HFFc6 (cell line): ENCODE measurements at places on chromosomes 16 and 17. TPM values are rescaled to one million over a fixed set of nuclear protein-coding genes. Genes with fewer than 3 reads are reported as not detected.

DNA sequence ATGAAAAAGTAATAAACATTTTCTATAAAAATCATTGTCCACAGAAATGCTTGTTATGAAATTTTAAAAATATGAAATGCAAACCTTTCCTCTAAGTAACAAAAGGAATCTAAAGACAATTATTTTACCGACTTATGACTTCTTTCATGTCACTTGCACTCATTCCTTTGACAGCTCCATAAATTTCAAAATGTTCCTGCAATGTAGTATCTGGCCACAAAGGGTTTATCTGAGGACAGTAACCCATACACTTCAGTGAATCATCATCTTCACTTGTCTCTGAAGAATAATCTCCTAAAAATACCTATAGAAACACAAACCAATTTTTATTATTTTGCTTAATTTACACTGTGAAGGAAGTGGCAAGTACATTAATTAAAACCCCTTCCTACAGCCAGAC, 25.6 kb upstream of the ABCA10 start:
- no peak overlapping the region for H3K4me3 ChIP-seq
- H3K36me3 ChIP-seq = no peaks in the 10 kb centered on the region
- peaks cover 28% of the 10 kb centered on the region for H3K4me1 ChIP-seq
- no peaks in the 10 kb centered on the region for H3K27me3 ChIP-seq
- 0 out of 2 replicates have a peak overlapping the region, but pooled peaks have one; percentile 8 for H3K27ac ChIP-seq
- no peak for DNase-seq

DNA sequence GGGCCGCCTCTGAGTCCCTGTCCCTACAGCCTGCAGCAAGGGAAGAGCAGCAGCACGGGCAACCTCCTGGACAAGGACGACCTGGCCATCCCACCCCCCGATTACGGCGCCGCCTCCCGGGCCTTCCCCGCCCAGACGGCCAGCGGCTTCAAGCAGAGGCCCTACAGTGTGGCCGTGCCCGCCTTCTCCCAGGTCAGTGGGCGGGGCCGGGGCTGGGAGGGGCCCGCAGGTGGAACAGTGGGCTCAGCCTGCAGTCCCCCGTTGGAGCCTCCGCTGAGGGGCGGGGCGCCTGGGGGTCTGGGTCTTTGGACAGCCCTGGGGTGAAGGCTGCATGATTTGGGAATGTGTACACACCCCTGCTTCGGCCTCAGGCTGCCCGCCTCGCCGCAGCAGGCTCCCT, 58.6 kb upstream of the PVALEF start:
- H3K27me3 ChIP-seq = peaks cover 4% of the 10 kb centered on the region; the same call in 1 of the 2 replicates
- no peaks in the 10 kb centered on the region for H3K4me1 ChIP-seq
- no peak overlapping the region for H3K27ac ChIP-seq
- H3K4me3 ChIP-seq = no peak overlapping the region
- H3K36me3 ChIP-seq = no peaks in the 10 kb centered on the region

DNA sequence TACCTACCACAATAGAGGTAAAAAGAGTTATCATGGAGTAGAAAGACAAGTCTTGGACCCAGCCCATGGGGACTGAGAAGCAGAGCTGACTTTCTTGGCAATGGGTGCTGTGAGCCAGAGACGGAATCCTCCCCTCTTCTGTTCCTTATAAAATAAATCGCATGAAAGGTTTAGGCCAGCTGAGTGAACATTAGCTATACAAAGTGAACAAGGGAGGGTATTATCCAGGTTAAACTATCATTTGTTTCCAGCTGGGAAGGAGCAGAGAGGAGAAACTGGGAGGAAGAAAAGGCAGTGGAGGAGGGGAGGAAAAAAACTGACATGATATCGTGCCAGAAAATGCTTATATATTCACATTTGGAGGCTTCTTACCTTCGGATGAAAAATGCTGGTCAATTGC, 13.3 kb upstream of the PAFAH1B1 start:
- H3K27me3 ChIP-seq = peaks cover 6% of the 10 kb centered on the region; the same call in 1 of the 2 replicates
- H3K4me3 ChIP-seq = no peak overlapping the region
- no peaks in the 10 kb centered on the region for H3K36me3 ChIP-seq
- no peak for DNase-seq
- no peak overlapping the region for H3K27ac ChIP-seq

GRCh38 chr16:22235839-22236745, 30.0 kb downstream of the EEF2K start:
- no peak overlapping the region for H3K27ac ChIP-seq
- DNase-seq = no peak
- H3K36me3 ChIP-seq = peaks cover 10% of the 10 kb centered on the region; the same call in 1 of the 2 replicates

- DNase-seq = no peak
- no peak overlapping the region for H3K27ac ChIP-seq
- no peaks in the 10 kb centered on the region for H3K36me3 ChIP-seq
- no peak overlapping the region for H3K4me3 ChIP-seq
These were observed 35.7 kb upstream of the DYNLL2 start for GRCh38 chr17:58047376-58048150.

DNA sequence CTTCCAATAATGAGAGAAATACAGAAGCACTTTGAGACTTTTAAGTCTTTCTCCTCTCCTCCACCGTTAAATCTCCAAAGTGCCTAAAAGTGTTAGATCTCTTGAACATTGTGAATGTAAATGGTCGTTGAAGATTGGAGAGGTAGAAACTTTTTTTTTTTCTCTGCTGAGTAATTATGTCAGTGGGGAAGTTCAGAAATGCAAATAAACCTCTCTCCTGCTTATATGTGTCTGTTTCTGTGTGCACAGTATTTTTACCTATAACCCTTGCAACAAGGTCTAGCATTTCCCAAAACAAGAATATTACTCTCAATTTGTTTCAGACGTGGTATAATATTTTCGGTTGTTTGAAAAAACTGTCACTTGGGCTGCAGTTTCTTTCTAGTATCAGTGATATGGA, 833.6 kb upstream of the CDH8 start:
- DNase-seq = no peak
- no peak overlapping the region for H3K27ac ChIP-seq
- no peaks in the 10 kb centered on the region for H3K36me3 ChIP-seq
- H3K4me1 ChIP-seq = no peaks in the 10 kb centered on the region
- no peaks in the 10 kb centered on the region for H3K27me3 ChIP-seq
- no peak overlapping the region for H3K4me3 ChIP-seq

- H3K4me3 ChIP-seq = peak overlapping the region; percentile 52
- peaks cover 25% of the 10 kb centered on the region for H3K36me3 ChIP-seq
- peaks cover 4% of the 10 kb centered on the region; the same call in 1 of the 2 replicates for H3K27me3 ChIP-seq
- peak; percentile 45 for DNase-seq
- H3K4me1 ChIP-seq = peaks cover 41% of the 10 kb centered on the region
These were observed 2.6 kb downstream of the GTF3C1 start for GRCh38 chr16:27547134-27547533.

DNA sequence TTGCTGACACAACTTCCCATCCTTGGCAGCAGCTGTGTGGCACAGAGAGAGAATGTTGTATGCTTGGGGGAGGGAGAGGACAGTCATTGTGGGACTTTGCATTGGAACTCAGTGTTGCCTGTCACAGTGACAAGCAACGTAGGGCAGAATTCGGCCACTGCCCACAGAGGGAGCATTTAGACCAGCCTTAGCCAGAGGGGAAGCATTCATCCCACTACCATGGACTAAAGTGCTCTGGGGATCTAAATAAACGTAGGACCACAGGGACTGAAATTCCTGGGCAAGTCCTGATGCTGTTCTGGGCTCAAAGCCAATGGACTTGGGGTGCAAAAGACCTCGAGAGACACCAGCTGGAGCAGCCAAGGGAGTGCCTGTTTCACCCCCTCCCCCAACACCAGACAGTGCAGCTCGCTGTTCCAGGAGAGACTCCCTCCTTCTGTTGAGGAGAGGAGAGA, 44.9 kb downstream of the ABCA8 start:
- H3K27ac ChIP-seq = no peak overlapping the region
- H3K4me3 ChIP-seq = no peak overlapping the region
- H3K36me3 ChIP-seq = no peaks in the 10 kb centered on the region
- DNase-seq = no peak
- peaks cover 1% of the 10 kb centered on the region; the same call in 1 of the 2 replicates for H3K27me3 ChIP-seq

DNA sequence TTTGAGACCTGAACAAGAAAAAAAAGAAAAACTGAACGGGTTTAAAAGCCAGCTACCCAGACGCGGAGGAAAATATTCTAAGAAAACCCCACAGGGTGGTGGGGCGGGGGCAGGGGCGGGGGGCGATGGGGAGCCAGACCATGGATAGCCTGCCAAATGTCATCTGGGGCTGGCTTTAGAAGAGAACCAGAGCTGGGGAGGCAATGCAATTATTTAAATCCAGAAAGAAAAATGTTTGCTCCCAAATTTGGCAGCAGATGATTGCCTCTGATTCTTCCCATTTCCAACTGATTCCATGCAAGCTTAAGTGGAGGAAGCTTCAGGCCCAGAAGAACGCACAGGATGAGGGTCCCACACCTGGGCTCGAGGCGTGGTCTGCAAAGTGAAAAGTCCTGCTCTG, 34.8 kb downstream of the ZNF423 start:
- DNase-seq = no peak
- no peak overlapping the region for H3K27ac ChIP-seq
- H3K4me3 ChIP-seq = no peak overlapping the region
- no peaks in the 10 kb centered on the region for H3K4me1 ChIP-seq

- H3K27me3 ChIP-seq = peaks cover 17% of the 10 kb centered on the region
- H3K4me3 ChIP-seq = no peak overlapping the region
- no peak overlapping the region for H3K27ac ChIP-seq
- H3K4me1 ChIP-seq = peaks cover 9% of the 10 kb centered on the region
These were observed 242.4 kb downstream of the C16orf95 start for GRCh38 chr16:87074641-87075318.

DNA sequence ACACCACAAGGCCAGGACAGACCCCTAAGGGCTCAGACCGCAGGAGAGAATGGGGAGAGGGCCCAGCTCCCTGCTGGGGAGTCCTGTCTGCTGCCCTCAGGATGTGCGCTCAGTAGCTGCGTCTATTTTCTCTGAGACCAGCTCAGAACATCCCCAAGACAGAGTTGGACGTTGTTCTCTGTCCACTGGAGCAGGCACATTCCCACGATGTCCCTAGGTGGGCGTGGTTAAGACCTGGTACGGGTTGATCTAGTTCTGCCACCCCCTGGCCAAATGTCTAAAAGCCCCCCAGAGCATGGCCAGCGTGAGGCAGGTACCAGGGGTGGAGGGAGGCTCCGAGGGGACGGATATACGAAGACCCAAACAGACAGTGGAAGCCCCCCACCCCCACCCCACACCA, 842 bp upstream of the CALB2 start:
- DNase-seq = no peak
- H3K4me1 ChIP-seq = peaks cover 22% of the 10 kb centered on the region
- H3K27ac ChIP-seq = no peak overlapping the region
- no peak overlapping the region for H3K4me3 ChIP-seq
- peaks cover 20% of the 10 kb centered on the region for H3K27me3 ChIP-seq
- H3K36me3 ChIP-seq = no peaks in the 10 kb centered on the region

- H3K4me1 ChIP-seq = peaks cover 22% of the 10 kb centered on the region
- peaks cover 5% of the 10 kb centered on the region for H3K27me3 ChIP-seq
- no peak overlapping the region for H3K4me3 ChIP-seq
- no peaks in the 10 kb centered on the region for H3K36me3 ChIP-seq
- no peak overlapping the region for H3K27ac ChIP-seq
- DNase-seq = no peak
These were observed 18.7 kb upstream of the CCL2 start for GRCh38 chr17:34236281-34236892.

GRCh38 chr17:37488009-37488604, 1.6 kb upstream of the DUSP14 start:
- peaks cover 30% of the 10 kb centered on the region for H3K36me3 ChIP-seq
- peak overlapping the region; percentile 94 for H3K27ac ChIP-seq
- peaks cover 5% of the 10 kb centered on the region for H3K27me3 ChIP-seq
- peak overlapping the region; percentile 95 for H3K4me3 ChIP-seq
- DNase-seq = peak; percentile 99

DNA sequence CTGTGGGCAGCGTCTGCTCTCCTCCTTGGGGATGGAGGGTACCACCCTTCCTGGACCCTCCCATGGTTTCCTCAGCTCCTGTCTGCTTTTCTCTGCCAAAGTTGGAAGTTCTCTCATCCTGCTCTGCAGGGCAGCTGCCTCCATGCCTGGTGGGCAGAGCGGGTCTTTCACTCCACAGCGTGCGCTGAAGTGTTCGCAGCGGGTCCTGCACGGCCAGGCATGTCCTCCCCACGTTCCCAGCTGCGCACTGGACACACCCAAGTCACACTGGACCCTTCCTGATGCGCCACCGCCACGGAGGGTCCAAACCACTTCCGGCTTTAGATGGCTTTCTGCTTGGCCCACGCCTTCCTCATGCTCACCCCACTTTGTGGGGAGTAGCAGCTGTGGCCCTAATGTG, 33.7 kb upstream of the NPTX1 start:
- peaks cover 4% of the 10 kb centered on the region for H3K27me3 ChIP-seq
- H3K4me3 ChIP-seq = no peak overlapping the region
- H3K4me1 ChIP-seq = peaks cover 16% of the 10 kb centered on the region
- H3K27ac ChIP-seq = no peak overlapping the region
- no peak for DNase-seq
- H3K36me3 ChIP-seq = no peaks in the 10 kb centered on the region

DNA sequence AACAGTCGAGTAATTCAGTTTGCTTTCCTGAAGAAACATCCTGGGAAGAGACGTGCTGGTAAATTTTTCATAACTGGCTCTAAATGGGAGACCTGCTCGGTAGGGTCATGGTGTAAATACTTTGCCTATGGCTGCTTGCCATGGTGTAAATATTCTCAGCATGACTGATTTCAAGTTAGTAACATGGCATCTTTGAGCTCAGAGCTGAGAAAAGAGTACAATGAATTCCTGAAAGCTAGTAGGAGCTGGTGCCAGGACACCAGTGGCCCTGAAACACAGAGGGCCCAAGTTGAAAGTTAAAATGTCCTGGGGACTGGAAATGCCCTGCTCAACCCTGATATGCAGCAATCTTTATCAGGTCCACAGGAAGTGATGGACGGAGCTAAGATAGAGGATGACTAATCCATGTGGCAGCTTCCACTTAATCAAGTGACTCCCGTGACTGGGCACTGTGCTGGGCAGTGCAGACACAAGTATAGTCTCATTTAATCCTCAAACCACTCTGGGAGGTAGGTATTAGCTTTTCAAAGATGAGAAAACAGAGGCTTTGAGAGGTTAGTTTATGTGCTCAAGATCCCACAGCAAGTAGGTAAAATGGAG, 130.1 kb upstream of the ADAMTS18 start:
- H3K4me3 ChIP-seq = no peak overlapping the region
- H3K27me3 ChIP-seq = no peaks in the 10 kb centered on the region
- no peaks in the 10 kb centered on the region for H3K4me1 ChIP-seq
- no peak overlapping the region for H3K27ac ChIP-seq

DNA sequence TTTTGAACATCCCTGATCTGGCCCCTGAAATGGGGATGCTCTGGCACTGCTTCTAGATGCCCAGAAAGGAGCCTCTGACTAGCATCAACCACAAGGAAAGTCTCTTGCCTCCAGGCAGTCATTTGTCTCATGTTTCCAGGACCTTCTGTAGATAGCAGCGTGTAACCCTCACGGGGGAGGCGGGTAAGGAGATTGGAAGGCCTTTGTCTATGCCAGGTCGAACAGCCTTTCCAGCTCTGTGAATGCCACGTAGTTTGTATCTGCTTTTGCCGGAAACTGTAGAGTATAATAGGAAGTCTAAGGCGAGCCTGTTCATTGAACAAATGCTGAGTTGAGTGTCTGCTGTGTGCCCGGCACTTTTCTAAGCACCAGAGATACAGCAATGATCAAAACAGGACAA, 43.9 kb upstream of the AQP8 start:
- H3K36me3 ChIP-seq = peaks cover 27% of the 10 kb centered on the region
- no peak overlapping the region for H3K27ac ChIP-seq
- DNase-seq = no peak
- no peaks in the 10 kb centered on the region for H3K27me3 ChIP-seq
- H3K4me1 ChIP-seq = no peaks in the 10 kb centered on the region
- no peak overlapping the region for H3K4me3 ChIP-seq

The CDH11 gene
- total RNA-seq = 515 to 533 TPM (median 528 TPM) in 3 replicates

The ERN1 gene
- total RNA-seq = 7.6 to 14.3 TPM (median 14.1 TPM) in 3 replicates

The MAF gene
- not detected in 3 replicates for total RNA-seq

The TNFRSF13B gene
- not detected in 3 replicates for total RNA-seq

The PRSS27 gene
- total RNA-seq = 0.17 to 0.63 TPM (median 0.32 TPM) in 3 replicates

The PDILT gene
- total RNA-seq = not detected in 3 replicates

The FMNL1 gene
- total RNA-seq = 1.1 to 7.8 TPM (median 1.7 TPM) in 3 replicates

The TVP23A gene
- total RNA-seq = not detected in 3 replicates
